HAP-1 (cell line): ENCODE measurements at places on chromosomes 11 and 22.

GRCh38 chr11:128311742-128312719 is 275.3 kb downstream of the ETS1 start:
- no peak for DNase-seq

GRCh38 chr11:206002-206384 is 1.2 kb downstream of the BET1L start:
- no peak for DNase-seq

DNA sequence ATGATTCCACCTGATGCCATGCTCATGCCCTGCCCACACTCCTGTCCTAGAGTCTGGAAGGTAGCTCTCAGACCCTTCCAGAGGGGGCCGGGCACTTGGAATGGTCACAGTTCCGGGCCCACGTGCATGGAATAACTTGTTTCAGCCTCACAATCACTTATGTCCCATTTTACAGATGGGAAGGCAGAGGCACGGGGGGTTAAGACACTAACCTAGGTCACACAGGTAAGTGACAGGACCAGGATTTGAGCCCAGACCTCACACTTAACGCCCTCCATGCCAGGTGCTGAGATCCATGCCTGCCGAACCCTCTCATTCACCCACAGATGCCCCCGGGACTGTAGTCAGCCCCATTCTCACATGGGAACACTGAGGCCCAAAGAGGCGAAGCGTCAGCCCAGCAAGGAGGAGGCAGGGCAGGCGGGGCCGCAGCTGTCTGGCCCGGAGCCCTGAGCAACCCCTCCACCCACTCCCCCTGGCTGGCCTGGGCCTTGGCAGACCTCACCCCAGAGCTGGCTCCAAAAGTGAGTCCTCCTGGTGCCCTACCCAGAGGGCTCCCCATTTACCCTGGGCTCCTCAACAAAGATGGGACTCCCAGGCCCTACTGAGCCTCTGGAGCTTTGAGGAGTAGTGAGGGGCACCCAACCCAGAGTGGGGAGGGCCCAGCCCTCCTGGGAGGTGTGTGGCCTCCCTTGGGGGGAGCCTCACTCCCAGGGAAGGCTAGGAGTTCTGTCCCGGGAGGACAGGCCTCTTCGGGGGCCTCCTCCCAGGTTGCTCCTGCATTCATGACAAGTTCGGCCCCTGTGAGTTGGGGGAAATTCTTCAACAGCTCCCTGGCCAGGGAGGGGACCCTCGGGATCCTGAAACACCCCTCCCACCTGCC is 2.4 kb upstream of the ALDH3B1 start:
- no peak for DNase-seq

DNA sequence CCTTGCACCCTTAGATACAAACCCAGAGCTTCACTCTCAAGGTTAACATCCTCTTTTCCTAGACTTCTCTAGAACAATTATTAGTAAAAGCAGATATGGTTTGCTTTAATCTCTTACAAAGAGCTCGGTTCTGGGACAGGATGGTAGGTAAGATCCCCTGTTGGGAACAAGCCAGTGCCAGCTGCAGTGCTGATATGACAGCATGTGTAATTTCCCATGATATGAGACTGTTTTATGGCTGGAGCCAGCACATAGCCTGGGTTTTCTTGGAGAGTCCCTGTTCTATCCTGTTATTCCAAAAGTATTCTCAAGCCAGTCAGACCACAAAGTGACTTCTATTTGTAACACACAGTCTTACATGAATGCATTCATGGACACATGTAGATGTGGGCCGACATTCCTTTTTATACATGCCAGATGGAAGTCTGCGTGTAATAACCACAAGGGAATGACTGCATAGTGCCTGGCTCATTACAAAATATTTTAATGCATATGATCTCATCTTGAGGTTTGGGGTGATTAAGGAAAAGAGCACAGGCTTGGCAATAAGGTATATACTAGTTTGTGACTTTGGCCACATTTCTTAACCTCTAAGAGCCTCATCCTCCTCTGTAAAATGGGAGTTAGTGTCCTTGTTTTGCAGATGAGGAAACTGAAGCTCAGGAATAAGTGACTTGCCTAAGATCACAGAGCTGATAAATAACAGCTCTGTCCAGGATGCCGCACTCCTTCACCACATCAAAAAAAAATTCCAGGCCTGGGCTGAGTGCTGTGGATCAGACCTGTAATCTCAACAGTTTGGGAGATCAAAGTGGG is 21.8 kb downstream of the CLMP start:
- DNase-seq, result no peak

GRCh38 chr11:107563702-107564101 is 1.8 kb downstream of the ALKBH8 start:
- peak; percentile 63 for DNase-seq

DNA sequence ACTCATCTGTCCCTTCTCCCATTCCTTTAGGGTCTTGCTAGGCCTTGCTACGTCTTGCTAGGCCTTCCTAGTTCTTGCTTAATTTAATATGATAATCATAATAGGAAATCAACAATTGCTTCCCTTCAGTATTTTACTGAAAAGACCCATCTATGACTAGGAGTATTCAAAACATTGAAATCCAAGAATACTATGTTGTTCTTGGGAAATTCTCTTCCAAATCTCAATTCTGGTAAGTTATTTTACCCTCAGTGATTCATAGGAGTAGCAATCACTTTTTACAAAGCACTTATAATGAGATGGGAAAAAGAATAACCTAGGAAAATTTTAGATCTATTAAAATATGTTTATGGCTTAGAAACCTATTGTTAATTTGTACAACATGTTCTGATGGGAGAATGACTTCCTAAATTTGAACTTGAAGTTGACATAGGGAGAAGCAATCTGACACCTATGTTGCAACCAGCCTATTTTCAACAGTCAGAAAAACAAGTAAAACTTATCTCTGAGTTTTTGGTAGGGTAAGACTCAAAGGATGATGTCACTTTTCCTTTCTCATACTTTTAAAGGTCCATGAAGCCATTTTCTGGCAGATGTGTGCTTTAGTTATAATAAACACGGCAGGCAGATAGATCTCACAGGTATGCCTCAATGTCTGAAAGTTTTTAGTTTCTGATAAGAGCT is 29.5 kb upstream of the HIPK3 start:
- no peak for DNase-seq

DNA sequence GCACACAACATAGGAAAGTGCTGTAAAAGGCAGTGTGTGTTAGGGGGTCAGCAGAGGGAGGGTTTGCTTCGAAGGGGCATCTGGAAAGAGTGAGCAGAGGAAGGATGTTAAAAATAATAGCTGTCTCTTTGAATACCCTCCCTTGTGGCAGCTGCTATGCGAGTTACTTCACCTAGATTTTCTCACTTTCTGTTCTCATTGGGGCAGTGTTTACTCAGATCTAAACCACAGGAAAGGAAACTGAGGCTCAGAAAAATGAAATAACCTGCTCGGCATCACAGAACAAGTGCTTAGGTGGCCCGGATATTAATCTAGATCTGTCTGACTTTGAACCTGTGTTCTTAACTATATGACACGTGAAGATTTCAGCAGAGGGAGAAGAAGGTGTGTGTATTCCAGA is 125.3 kb downstream of the C11orf91 start:
- DNase-seq, result no peak

DNA sequence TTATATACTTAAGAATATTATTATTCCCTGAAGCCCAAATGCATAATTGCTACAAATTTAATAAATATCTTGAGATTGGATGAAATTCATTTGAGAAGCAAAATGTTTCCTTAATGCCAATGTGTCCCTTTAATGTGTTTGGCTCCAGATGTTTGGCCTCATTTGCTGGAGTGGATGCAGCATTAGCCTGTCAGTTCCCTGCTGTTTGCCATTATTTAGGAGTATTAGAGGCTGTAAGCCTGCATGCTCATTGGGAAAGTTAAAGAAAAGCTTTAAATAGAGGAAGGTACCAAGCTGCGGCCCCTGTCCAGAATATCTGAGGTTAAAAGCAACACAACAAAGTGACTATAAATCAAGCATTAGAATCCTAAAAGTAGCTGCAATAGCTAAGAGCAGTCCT is 54.8 kb upstream of the PITPNB start:
- no peak for DNase-seq

GRCh38 chr11:2302306-2302895 is 588 bp downstream of the TSPAN32 start:
- peak; percentile 5 for DNase-seq

GRCh38 chr11:68977781-68978625 is 2.8 kb downstream of the MRGPRD start:
- peak; percentile 3 for DNase-seq

GRCh38 chr22:33811208-33811607 is 109.1 kb downstream of the LARGE1 start:
- no peak for DNase-seq

- DNase-seq, result no peak
Observed at GRCh38 chr11:62444236-62444833, 25.5 kb downstream of the SCGB1A1 start.

DNA sequence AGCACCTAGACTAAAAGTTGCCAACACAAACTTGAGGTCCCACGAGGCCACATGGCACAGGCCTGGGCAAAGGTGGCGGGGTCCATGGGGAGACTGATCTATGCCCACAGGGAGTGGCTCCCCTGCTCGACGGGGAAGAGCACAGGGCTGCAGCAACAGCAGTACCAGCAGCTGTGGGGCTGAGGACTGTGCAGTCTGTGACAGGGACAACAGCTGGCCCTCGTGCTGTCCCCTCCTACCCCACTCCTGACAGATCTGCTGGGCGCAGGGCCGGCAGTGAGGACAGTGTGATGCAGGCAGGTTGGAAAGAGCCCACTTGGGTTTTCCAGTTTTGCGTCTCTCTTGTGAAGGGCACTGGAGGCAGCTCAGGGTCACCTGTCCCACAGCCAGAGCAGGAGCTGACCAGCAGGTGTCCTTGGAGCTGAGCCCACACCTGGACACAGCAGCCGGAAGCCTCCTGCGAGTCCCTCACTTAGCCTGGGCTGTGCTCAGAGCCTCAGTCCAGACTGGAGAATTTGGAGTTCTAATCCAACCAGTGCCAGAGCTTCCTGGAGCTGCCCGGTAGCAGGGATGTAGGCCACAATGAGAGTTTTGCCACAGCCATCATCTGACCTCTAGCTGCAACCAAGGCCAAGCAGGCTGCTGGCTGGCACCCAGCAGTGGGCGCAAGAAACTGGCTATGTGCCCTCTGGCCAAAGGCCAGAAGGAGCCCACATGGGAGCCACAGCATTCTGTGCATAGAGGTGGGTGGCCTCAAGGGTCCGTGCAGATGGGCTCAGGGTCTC is 3.6 kb upstream of the GAS2L1 start:
- no peak for DNase-seq

GRCh38 chr11:36363361-36364268 is 67.5 kb downstream of the PRR5L start:
- DNase-seq, result no peak

- DNase-seq, result no peak
Observed at GRCh38 chr11:16750417-16750816, 12.0 kb downstream of the C11orf58 start.

- DNase-seq, result no peak
Observed at GRCh38 chr11:130787973-130788570, 128.2 kb downstream of the SNX19 start.

GRCh38 chr22:27987557-27987956 is 68.5 kb upstream of the PITPNB start:
- no peak for DNase-seq

DNA sequence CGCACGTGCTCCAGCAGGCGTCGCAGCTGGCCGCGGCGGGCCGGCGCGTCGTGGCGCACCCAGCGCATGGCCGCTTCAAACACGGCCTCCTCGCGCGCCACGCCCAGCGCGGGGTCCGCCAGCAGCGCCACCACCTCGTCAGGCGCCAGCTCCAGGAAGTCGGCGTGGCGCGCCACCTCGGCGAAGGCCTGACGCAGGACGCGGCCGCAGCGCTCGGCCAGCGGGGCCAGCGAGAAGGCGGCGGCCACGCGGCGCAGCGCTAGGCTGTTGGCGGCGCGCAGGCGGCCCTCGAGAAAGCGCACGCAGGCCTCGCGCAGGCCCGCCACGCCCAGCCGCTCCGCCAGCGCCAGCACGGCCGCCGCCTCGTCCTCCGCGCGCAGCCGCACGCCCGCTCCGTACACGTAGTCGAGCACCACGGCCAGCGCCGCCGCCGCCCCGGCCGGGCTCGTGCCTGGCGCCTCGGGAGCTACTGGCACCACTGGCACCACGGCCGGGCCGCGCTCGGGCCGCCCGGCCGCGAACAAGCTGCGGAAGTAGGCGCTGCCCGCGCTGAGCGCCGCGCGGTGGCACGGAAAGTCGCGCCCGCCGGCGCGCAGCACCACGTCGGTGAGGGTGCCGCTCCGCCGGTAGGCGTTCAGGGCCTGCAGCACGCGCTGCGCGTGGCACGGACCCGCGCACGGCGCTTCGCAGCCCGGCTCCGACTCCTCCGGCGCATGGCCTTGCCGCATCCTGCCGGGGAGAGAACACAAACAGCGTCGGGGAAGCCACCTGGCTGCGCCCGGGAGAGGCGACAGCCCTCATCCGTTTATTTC is 2.9 kb downstream of the KLHL35 start:
- DNase-seq, result peak; percentile 19

DNA sequence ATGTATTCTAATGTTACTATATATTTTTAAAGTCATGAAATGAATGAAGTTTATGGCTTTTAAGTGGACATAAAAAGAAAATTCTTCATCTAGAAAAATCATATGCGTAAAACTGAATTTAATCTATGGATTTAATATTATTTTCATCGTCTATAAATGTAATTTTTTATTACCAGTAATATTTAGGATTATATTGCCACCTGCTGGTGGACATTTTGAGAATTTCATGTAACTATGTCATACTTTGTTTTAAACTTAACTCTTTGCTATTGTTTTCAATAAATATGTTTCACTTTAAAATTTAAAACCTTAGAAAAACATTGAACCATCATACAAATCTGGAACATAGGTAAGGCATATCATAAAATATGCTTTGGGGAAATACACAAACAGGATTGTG is 66.5 kb upstream of the CEP126 start:
- DNase-seq, result peak; percentile 19

DNA sequence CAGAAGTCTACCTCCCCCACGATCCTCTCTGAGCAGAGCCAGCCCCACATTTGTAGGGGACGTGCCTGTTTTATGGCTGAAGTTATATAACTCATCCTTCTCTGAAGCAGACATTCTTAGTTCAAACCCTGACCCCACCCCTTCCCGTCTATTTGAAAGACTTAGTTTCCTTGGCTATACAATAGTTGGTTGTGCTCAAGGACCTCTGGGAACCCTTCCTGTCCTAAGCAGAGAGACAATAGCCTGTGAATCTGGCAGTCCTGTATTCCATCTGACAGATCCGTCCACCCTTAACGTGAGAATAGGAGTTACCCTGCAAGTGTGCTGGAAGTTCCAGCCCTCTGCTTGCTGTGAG is 75.2 kb downstream of the MN1 start:
- peak; percentile 61 for DNase-seq

DNA sequence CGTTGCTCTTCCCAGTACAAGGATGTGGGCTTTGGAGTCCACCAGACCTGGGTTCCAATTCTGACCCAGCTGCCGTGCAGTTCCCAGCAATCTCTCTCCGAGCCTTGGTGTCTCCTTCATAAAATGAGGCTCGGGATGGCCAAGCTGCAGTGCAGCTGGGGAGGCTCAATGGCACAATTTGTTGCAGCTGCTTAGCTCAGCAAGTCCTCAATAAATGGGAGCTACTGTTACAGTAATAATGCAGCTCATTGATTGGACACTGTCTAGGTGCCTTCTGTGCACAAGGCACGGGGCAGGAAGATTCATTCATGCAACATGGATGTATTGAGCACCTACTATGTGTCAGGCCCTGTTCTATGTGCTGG is 37.1 kb downstream of the SHISAL1 start:
- DNase-seq, result no peak
